ENCODE measurements at places on chromosomes 6 and 20.

DNA sequence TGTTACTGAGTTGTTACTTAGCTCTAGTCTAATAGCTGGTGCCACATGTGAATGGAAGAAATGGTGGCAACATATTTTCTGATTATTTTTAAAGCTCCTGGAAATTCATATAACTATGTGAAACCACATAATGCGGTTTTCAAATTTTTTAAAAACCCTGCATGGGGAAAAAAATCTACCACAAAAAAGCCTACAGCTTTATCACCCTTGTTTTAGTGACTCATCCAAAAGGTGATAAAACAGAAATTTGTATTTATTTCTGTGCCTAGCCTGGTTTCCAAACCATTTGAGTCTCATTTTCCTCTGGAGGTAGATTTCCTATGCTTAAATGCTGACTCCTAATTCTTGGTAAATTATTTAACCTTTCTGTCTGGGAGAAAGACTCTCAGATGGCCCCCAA lies 5.4 kb upstream of the FBXO30 start:
- DNase-seq, result no peak

- no peak for DNase-seq
These were observed 86.3 kb downstream of the SOD2 start for GRCh38 chr6:159606786-159607185.

GRCh38 chr6:40563111-40563510 lies 24.1 kb downstream of the LRFN2 start:
- DNase-seq, result no peak

DNA sequence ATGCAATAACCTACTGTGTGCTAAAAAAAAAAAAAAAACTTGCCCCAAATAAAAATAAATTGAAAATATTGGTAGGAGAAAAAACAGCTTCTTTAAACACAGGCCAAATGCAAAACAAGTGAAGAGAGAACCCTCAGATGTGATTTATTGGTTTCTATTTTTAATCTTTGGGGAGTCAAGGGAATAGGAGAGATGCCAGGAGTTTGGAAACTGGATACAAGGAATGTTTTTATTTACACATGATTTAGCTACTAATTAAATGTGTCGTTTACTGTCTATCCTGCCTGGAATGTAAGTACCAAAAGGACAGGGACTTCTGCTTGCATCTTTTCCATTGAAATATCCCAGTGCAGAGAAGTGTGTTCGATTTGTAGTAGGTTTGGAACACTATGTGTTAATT lies 810.7 kb downstream of the MAFB start:
- no peak for DNase-seq

DNA sequence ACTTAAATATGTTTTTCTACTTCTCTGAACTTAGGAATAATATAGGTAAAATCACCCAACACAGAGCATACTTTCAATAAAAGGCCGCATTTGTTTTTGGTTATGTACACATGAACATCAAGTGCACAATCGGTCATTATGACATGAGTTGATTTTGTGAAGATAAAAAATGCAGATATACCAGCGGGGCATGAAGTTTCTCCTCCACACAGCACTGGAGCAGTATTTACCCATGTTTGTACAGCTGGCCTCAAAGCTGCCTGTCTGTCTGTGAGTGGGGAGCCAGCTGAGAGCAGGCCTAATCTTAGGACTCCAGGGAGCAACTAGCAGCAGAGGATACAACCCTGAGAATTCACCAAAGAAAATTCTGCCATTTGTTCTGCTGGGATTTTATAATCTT lies 206.5 kb downstream of the TPBG start:
- no peak for DNase-seq

DNA sequence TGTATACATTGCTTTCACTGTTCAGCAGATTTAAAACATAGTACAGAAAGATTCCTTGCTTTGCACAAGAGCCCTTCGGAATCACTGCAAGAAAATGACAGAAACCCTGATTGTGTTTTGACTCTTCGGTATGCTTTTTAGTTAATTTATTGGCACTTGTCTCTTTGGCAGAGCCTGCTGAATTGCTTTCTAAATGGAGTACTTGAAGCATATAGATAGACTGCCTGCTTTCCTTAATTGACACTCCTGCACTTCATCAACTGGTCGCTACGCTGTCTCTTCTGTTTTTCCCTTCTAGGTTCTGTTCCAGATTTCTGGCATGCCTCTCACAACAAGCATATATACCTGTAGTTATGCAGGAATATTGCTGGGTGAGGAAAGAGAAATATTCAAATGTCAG lies 22.4 kb upstream of the RBM24 start:
- no peak for DNase-seq

- DNase-seq, result peak; percentile 74
These were observed 202.2 kb upstream of the PRND start for GRCh38 chr20:4519534-4519933.

DNA sequence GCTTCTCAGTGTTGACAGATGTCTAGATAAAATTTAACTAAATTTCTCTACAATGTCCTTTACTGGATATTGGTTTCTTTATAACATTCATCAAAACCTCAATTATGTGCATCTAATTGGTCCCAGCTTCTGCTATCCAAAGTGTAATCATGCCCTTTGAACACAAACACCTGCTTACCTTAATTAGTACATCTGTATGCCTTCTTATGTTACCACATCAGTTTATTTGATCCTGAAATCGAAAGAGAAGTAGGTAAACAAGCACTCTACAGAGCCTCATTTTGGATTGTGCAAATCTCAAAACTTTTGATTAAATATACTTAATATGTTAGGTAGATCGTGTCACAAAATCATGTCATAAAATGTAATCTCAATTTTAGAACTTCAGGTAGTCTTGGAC lies 36.5 kb downstream of the TAB2 start:
- no peak for DNase-seq

- no peak for DNase-seq
These were observed 405.5 kb upstream of the ADGRB3 start for GRCh38 chr6:68229566-68229965.

GRCh38 chr6:30876039-30876730 lies 8.1 kb upstream of the DDR1 start:
- DNase-seq, result no peak

DNA sequence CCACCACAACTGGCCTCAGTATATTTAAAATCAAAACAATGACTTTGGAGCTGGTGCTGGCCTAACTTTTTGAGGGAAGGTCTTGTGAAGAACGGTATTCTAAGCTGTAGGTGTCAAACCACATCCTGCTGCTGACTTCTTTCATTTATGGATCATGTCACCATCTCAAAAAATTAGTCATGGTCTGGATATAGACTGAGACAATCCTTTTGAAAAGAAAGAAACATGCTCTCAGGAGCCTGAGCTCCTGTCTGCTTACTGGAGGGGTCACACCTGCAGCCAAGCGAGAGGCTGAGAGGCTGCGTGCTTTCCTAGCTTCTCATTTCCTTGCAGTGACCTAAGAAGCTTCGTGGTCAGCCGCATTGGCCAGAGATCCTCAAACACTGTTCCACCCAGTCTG lies 55.2 kb downstream of the TIAM2 start:
- DNase-seq, result peak; percentile 82

DNA sequence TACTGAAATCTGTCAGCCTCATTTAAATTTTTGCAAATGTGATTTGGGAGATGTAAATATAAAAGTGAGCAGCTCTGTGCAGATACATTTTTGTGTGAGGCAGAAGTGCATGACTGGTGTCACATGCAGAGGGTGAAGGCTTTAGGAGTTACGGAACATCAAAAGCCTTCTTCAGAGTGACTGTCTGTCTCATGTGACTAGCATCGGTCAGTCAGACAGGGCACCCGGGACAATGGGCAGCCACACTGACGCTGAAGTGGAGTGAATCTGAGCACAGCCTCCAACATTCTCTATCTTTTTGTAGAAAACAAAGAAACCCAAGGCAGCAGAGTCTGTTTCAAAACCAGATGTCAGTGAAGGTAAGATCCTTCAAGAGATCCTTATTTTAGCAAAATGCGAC lies 7.9 kb upstream of the FAM209A start:
- no peak for DNase-seq
